ENCODE measurements at places on chromosomes 6 and 20. TPM values are rescaled to one million over a fixed set of nuclear protein-coding genes. Genes with fewer than 3 reads are reported as not detected.

Gene CALHM6
- 1.2 TPM for total RNA-seq

Gene OLIG3
- not detected for total RNA-seq

DNA sequence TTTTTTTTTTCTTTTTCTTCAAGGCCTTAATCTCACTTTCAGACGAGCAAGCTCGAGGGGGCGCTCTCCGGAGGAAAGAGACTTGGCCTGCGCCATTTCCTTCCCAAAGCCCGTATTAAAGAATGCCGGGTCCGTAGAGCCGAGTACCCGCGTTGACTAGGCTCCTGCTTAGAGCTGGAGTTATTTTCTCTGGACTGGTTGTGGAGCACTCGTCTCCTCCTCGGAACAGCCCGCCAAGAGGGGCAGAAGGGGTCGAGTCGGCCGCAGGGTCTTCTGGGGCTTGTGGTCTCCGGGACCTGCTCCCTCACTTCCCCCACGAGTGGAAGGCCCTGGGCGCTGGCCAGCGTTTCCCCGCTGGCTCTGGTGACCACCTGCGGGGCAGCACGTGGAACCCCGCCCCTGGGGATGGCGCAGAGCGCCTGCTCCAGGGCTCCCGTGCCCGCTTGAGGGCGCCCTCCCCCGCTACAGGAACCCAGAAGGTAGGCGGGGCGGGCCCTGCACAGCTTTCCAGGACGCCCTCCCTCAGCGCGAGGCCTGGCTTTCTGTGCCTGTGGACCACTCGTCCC lies 2.7 kb upstream of the MEI4 start:
- DNase-seq, result peak; percentile 54

- peak; percentile 81 for DNase-seq
Measured at GRCh38 chr20:36435592-36436541, 105.5 kb upstream of the MYL9 start.

DNA sequence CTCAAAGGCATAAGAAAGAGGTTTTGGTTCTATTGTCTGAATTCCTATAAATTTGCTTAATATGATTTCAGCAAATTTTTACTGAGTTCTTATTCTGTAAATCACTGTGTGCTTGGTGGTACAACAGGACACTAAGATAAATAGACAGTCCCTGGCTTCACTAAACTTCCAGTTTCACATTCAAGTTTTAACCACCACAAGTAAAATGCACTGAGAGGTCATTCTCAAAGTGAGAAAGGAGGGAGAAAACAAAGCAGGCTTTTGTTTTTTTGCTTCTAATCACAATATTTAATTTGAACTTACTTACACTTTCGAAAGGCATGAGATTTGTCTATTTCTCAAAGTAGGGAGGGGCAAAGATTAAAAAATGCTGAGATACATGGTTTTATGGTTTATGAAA lies 445.7 kb downstream of the CDC5L start:
- DNase-seq, result no peak

Gene STMND1
- total RNA-seq, result not detected

DNA sequence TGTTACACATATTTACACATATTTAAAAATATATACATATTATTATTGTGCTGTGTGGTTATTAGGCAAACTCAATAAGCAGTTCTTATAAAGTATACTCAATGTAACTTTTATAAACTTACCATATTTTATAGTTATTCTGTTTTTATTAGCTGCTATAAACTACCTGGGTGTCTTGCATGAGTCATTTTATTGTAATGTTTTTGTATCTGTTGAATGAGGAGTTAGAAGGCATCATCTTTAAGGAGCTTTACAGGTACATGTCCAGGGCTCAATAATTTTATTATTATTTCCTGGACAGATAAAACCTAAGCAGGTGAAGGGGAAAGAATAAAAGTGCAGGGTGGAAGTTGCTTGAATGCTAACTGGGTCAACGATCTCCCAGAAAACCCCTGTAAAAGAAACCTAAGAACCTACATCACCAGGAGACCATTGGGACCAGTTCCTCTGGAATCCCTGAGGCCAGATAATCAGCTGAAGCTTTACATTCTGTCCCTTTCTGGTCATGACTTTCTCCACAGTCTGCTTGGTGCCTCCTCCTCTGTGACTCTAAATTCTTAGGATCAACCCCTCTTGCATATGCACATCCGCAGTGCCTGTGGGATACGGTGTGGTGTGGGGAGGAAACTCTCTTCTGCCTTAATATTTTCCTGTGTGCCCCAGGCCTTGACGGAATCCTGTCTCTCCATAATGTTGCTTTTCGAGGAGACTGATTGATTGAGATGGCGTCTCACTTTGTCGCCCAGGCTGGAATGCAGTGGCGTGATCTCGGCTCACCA lies 38.0 kb downstream of the TRIM38 start:
- no peak for DNase-seq

- DNase-seq, result no peak
Measured at GRCh38 chr6:38507173-38507572, 132.6 kb downstream of the BTBD9 start.

- no peak for DNase-seq
Measured at GRCh38 chr6:44667226-44667625, 279.7 kb downstream of the CDC5L start.

DNA sequence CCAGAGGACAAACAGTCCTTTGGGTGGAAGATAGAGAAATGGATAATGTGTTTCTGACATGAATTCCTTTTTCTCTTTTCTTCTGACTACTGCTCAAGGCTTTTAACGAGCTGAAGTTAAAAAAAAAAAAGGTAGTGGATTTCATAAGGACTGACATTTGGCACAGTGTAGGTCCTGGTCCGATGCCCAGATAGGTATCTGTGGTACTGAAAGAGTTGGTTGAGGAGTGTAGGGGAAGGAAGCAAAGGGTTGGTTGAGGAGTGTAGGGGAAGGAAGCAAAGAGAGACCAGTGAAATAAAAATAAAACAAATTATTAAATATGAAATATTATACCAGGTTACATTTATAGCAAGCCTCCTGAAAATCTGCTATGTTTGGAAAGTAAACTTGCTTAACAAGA lies 11.8 kb downstream of the UTRN start:
- DNase-seq, result no peak

- no peak for DNase-seq
Measured at GRCh38 chr6:135146162-135146934, 34.8 kb upstream of the MYB start.

GRCh38 chr6:4294636-4295035 lies 159.3 kb upstream of the ECI2 start:
- no peak for DNase-seq

Gene ADGB
- total RNA-seq, result not detected

DNA sequence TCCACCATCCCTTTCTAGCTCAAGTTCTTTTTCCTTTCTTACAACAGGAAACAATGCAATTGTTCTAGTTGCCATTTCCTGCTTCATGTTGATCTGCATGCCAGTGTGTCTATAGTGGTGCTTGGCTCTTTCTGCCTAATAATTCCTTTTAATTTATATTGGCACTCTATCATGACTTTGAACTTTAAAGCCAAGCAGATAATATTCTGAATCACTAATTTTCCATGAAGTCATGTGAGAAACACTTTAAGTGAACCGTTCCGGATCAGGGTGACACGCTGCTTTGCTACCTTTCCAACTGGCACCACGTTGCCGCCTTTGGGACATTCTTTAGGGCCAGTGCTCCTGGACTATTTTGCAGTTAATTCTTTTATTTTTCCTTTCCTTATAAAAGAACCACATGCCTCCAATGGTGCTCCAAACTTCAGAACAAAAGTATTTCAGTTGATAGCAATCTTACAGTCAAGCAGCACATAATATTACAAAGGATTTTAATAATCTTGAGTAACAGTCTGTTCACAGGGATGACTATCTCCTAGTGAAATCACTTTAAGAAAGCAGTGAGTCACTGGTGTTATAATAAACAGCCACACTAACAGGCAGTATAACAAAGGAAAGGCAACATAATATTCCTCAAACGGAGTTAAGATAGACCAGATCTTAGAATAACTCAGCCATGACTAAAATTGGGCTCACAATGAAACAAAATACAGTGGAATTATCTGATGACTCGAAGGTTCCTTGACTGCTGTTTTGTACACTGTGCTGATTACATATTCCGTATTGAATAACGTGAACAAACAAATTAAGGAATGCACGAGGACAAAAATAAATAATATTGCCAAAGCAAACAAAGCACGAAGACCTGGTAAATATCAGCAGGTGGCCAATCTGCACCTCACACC lies 19.0 kb upstream of the BLOC1S5 start:
- DNase-seq, result no peak

Gene PRR18
- not detected for total RNA-seq

Gene NHSL1
- 53.0 TPM for total RNA-seq

Gene HLA-DRB1
- total RNA-seq, result 34.3 TPM

DNA sequence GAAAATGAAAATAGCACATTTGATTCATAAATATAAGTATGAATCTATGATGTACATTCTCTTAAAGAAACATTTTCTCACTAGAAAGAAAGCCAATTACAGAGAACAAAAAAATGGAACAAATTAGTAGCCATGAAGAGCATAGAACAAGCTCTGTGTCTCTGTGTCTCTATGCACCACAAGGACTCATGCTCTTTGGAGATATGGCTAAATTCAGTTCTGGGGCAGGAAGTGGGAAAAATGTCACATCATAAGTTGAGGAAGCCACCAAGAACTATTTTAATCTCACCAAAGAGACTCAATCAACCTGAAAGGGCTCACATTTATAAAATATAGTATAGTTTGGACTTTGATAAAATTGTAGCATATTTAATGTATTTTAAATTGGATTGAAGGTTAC lies 1259.8 kb upstream of the GJE1 start:
- DNase-seq, result no peak

GRCh38 chr6:99612551-99613408 lies 6.1 kb downstream of the PRDM13 start:
- DNase-seq, result no peak

- no peak for DNase-seq
Measured at GRCh38 chr20:45282700-45283550, 23.7 kb upstream of the RBPJL start.

Gene EBF4
- 3.7 TPM for total RNA-seq

Gene MDFI
- 1.3 TPM for total RNA-seq
